ENCODE measurements at places on chromosomes 2 and 18. TPM values are rescaled to one million over a fixed set of nuclear protein-coding genes. Genes with fewer than 3 reads are reported as not detected.

Gene FBLN7
- 22.3 TPM for total RNA-seq

Gene ADCYAP1
- not detected for total RNA-seq

Gene GNLY
- 143 TPM for total RNA-seq

Gene CHRND
- not detected for total RNA-seq

DNA sequence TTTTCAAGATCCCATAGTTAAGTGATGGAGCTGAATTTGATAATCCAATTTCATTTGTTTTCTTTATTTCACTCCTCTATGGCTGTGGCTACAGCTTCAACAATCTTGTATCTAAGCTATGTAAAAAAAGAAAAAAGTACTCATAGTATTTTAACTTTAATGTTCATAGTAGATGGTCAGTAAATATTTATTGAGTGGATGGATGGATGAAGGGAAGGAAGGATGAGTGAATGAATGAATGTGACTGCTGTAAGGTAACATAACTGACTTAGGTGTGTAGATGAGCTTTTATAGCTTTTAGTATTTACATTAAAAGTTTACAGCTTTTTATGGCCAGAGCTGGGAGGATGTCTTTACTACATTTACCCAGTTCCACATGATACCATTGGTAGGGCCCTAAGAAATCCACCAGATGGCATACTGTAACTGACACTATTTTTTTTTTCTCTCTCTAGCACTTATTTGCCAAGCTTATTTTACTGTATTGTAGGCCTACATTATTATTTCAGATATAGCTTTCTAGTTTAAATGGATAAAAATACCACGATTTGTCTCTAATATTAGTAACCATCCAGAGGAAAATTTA lies 13.4 kb upstream of the HRH4 start:
- no peak overlapping the region for H3K27ac ChIP-seq
- DNase-seq, result no peak
- H3K4me3 ChIP-seq, result no peak overlapping the region
- H3K27me3 ChIP-seq, result no peaks in the 10 kb centered on the region
- peaks cover 5% of the 10 kb centered on the region for H3K4me1 ChIP-seq

DNA sequence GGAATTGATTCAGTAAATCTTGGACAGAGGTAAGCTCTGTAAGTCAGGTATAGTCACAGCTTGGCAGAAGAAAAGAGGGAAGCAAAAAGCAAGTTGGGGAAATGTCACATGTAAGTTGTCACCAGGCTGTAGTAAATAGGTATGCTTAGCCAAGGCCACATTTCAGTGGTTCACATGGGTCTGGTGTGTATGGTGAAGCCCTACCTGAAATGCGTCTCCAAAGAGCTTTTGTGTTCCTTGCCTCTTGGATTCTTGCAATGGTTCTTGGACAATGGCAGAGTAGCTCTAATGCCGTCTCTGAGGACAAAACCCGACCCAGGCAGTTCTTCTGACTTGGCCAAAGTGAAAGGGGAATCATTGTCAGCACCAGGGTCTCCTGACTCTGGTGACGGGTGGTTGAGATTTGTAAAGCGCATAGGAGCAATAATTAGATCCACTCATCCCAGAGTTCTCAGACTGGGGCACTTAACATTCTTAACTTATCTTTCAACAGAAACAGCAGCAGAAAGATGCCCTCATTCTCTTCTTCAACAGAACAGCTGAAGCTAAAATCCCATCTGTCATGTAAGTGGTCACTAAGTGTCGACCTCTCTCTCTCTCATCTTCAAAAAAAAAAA lies 34.4 kb upstream of the RPL37A start:
- H3K4me1 ChIP-seq, result no peaks in the 10 kb centered on the region
- no peaks in the 10 kb centered on the region for H3K36me3 ChIP-seq
- H3K27me3 ChIP-seq, result no peaks in the 10 kb centered on the region

- peaks cover 24% of the 10 kb centered on the region for H3K27me3 ChIP-seq
- H3K27ac ChIP-seq, result no peak overlapping the region
- no peak overlapping the region for H3K4me3 ChIP-seq
- no peaks in the 10 kb centered on the region for H3K36me3 ChIP-seq
- no peak for DNase-seq
Measured at GRCh38 chr2:38461470-38461869, 84.4 kb upstream of the ATL2 start.

DNA sequence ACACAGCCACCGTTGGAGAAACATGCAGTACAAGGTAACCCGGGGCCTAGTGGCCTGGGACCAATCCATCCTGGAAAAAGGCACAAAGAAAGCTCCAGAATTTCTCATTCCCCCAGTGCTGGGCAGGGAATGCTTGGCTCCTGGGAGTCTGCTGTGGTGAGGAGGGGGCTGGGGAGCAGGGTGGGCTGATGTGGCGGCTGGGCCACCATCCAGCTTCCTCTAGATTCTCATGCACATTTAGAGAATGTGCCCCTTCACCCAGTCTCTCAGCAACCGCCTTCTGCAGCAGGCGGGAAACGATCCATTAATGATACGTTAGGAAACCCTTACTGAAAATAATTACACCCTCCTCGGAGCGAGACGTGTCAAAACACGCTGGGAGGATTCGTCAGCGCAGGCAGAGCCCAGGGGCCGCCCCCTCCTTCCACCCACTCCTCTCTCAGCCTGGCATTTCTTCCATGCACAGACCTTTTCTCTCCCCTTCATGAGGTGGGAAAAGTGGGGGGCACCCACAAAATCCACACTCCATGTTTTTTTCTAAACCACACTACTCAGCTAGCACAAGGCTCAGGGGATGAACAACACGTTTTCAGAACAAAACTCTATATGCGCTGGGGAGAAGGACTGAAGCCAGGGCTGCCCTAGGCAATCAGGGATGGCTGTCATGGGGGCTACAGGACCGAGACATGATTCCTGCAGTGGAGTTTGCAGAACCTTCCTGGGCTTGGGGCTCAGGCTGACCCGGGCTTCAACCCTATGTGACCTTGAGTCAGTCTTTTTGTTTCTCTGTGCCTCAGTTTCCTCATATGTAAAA lies 56.1 kb upstream of the SMAD7 start:
- peaks cover 12% of the 10 kb centered on the region for H3K27me3 ChIP-seq
- DNase-seq, result no peak
- no peak overlapping the region for H3K4me3 ChIP-seq
- no peaks in the 10 kb centered on the region for H3K36me3 ChIP-seq
- H3K27ac ChIP-seq, result no peak overlapping the region
- no peaks in the 10 kb centered on the region for H3K4me1 ChIP-seq

GRCh38 chr2:16650287-16651249 lies 15.1 kb downstream of the CYRIA start:
- peaks cover under 1% of the 10 kb centered on the region for H3K27me3 ChIP-seq
- no peak for DNase-seq
- H3K27ac ChIP-seq, result no peak overlapping the region
- H3K4me1 ChIP-seq, result peaks cover 25% of the 10 kb centered on the region
- H3K4me3 ChIP-seq, result peak overlapping the region; percentile 42
- H3K36me3 ChIP-seq, result no peaks in the 10 kb centered on the region
